ENCODE measurements at places on chromosomes 2 and 18.

- no peak for DNase-seq
Measured at GRCh38 chr2:98917031-98917471, 19.0 kb downstream of the CRACDL start.

GRCh38 chr2:14558335-14558919 is 74.1 kb upstream of the LRATD1 start:
- no peak for DNase-seq

GRCh38 chr2:25233916-25234605 is 65.7 kb upstream of the POMC start:
- DNase-seq = no peak

DNA sequence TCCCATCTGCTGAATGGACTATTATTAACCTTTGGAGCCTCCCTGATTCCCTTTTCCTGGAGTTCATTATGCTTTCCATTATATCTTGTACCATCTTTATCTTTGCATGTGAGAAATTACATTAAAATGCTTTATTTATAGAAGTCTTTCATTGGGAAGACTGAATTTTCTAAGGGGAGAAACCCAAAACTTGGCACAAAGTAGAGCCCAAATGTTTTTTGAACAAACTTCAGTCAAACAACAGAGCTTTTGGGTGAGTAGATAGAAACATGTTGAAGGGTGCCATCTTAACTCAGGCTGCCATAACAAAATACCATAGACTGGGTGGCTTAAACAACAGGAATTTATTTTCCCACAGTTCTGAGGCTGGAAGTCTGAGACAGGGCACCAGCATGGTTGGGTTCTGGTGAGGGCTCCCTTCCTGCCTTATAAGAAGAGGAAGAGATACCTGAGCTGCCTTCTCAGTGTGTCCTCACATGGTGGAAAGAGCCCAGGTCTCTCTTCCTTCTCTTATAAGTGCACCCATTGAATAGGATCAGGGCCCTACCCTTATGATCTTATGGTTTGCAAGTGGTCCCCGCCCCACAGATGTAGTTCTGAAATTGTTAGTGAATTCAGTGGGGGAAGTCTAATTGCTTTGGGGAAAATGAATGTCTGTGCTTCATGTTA is 19.2 kb downstream of the RALB start:
- no peak for DNase-seq

GRCh38 chr2:41605914-41606313 is 441.9 kb upstream of the PKDCC start:
- no peak for DNase-seq

- no peak for DNase-seq
Measured at GRCh38 chr2:227805578-227805977, 8.1 kb upstream of the CCL20 start.

GRCh38 chr2:39483534-39483933 is 46.4 kb upstream of the MAP4K3 start:
- DNase-seq = no peak

DNA sequence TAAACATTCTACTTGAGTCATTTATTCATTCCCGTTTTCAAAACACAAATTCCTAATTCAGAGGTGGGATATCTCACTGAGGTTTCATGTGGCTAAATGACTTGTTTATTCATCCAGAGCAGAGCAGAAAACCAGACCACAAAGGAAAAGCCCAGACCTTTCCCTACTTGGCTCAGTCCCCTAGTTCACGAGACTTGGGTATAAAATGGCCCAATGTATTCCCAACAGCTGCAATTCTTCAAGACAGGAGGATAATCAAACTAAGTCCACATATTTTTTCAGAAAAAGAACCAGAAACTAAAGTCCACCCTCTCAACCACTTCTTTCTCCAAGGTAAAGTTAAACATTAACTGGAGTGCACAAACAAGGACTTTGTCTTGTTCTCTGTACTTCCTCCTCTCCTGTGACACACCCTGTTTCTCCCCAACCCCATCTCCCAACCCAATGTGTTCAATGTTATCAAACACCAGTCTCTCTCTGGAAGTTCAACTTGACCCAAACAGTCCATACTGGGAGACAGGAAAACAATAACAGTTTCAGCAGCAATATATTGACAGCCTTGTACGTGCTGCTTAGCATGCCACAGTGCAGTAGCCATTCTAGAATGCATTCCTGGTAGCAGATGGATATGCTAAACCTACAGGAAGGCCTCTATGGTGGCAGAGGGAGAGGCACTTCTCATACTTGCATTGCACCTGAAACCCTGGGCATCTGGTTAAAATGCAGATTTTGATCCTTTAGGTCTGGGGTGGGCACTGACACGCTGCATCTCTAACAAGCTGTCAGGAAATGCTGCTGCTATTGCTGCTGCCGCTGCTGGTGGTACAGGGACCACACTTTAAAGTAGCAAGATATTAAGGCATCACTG is 110.7 kb downstream of the INO80D start:
- no peak for DNase-seq

GRCh38 chr2:65979446-65979845 is 455.5 kb upstream of the MEIS1 start:
- DNase-seq = no peak

- DNase-seq = no peak
Measured at GRCh38 chr2:134108113-134108512, 145.8 kb upstream of the MGAT5 start.

- no peak for DNase-seq
Measured at GRCh38 chr2:11941201-11942177, 195.1 kb downstream of the LPIN1 start.

DNA sequence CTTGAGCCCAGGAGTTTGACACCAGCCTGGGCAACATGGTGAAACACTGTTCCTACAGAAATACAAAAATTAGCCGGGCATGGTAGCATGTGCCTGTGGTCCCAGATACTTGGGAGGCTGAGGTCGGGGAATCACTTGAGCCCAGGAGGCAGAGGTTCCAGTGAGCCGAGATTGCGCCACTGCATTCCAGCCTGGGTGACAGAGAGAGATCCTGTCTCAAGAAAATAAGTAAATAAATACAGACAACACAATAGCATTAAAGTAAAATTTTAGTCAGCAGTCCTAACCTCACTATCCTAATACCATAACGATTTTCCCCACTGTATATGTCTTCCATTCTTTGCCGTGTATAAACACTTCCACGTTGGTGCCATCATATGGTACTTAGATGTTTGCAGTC is 83.0 kb upstream of the MBOAT2 start:
- DNase-seq = no peak

GRCh38 chr2:111219734-111220505 is 99.2 kb downstream of the BCL2L11 start:
- DNase-seq = no peak

- DNase-seq = peak; percentile 63
Measured at GRCh38 chr18:44679914-44680272, 795 bp upstream of the SETBP1 start.
